ENCODE measurements at places on chromosomes 12 and 14. TPM values are rescaled to one million over a fixed set of nuclear protein-coding genes. Genes with fewer than 3 reads are reported as not detected.

DNA sequence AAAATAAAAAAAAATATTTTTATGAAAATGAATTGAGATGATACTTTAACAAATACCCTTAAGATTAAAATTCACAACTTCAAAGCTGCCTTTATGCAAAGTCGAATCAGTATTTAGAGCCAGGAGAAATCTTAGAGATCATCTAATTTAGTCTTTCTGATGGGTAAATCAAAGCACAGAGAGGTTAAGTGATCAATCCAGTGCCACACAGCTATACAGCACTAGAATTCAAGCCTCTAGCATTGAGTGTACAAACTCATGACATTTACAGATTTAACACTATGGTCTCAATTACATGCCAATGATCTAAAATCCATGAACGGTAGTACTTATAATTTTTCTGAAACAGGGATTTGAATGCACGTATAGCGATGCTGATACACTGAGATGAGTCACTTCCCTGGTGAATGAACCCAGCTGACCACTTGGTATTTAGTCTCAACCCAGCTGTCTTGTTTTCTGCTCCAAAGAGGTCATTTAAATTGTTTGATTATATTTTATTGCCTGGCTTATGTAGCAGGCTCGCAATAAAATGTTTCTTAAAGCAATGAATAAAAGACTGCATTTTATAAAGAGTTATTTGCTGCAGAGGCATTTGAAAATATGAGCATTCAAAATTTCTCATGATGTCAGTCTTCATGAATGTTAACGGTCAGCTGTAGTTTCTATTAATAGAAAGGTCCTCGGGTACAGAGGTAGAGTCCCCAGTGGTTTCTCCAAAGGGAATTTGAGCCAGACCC lies 152.4 kb upstream of the PRICKLE1 start:
- DNase-seq: no peak

DNA sequence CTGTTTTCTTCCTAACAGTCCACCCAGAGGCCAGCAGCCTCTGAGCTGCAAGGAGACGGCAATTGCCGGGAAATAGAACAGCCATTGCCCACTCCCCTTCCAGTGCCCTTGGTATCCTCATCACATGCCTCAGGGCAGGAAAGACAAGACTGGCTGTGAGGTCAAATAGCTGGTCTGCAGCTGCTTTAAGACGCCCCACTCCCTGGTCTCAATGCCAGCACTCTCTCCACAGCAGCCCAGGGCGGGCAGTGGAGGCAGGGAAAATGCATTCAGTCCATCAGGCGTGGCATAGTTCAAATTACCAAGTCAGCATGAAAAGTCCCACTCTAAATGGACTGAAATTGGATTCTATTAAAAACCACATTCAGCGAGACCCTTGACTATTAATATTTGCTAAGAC lies 35.6 kb downstream of the TTC9 start:
- no peak for DNase-seq

DNA sequence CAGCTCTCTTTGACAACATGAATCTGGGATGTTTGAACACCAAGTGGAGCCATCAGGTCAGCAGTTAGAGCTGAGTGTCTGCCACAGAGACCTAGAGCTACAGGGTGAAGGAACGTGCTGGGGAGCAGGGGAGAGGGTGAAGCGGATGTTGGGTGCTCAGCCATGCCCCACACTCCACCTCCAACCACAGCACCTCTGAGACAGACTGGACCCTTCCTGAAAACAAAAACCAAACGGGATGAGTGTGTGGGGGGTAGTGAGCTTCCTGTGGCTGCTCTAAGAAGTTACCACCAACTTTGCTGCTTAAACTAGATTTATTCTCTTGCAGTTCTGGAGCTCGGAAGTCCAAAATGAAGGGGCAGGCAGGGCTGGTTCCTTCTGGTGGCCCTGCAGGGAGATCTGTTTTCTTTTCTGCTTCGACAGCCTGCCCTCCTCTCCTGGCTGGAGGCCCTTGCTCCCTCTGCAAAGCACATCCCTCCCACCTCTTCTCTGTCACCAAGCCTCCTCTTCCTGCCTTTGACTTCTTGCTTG lies 5.6 kb upstream of the GOLGA3 start:
- no peak for DNase-seq

The PA2G4 gene
- 161 TPM for total RNA-seq

The HNF1A gene
- total RNA-seq: 0.25 TPM

All from endodermal cell (in vitro differentiated cells).